ENCODE measurements at places on chromosomes 7 and 10.

DNA sequence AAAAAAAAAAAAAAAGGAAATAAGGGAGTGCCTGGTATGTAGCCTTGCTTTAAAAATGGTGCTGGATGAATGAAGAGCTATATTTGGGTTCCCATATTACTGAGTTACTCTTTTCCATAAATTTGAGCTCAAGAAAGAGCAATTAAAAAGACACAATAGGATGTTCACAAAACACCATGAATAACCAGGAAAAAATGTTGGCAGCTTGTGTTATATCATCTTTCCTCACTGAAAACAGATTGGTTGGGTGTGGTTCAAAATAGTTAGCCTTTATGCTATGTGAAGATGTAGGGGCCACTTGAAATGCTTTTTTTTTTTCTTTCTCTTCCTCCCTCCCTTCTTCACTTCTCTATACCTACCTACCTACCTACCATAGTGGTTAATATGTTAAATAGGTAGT, 256.9 kb downstream of the STK31 start:
- no peak for DNase-seq

GRCh38 chr7:12974451-12975166, 287.2 kb downstream of the ARL4A start:
- DNase-seq = no peak

- DNase-seq = no peak
These were observed 2.2 kb downstream of the DNAJC30 start for GRCh38 chr7:73681031-73681430.

- no peak for DNase-seq
These were observed 63.2 kb downstream of the CCNY start for GRCh38 chr10:35399414-35400009.

- no peak for DNase-seq
These were observed 35.2 kb upstream of the LYZL1 start for GRCh38 chr10:29253690-29254029.

GRCh38 chr7:24199978-24200377, 84.0 kb upstream of the NPY start:
- DNase-seq = no peak

- no peak for DNase-seq
These were observed 990.3 kb upstream of the ZNF722 start for GRCh38 chr7:63008366-63008765.
